COR-L47 (cell line): ENCODE measurements at places on chromosomes 7 and 10.

DNA sequence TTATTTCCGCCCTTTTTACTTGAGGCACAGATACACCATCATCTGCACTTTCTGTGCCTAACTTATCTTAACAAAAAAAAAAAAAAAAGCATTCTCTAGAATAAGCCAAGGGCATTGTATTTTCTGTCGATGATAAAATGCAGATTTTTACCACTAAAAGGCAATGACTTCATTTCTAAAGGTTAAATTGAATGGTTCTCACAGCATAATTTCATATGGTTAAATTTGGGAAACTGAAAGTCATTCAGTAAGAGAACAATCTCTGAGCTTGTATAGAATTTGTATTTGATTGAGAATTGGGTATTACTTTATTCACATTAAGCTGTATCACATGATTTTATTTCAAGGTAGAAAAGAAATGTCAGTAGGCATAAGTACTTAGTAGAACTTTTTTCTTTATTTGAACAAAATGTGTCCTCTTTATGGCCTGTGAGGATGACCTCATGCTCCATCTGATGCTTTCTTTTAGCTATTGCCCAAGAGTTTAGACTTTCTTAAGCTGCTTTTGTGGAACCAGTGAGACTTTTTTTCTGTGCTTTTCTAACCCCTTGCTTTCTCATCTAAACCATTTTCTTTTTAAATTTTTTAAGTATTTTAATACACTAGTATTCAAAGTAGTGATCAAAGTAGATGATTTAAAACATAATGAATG, 110.3 kb downstream of the LRRC4 start:
- no peak for DNase-seq

DNA sequence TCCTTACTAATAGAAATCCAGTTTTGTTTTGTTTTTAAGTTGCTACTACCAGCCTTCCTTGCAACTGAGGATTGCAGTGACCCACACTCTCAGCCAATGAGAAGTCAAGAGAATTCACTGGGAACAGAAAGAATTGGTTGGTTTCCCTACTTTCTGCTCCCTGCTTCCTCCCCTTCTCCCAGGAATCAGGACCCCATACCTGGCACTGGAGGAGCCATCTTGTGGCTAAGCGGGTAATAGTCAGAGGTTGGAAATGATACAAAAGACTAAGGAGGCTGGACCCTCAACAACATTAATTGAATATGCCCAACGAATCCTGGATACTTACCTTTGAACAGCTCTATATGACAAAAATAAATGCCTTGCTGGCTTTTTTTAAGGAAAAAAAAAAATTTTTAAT, 6.3 kb downstream of the TMEM176A start:
- no peak for DNase-seq

DNA sequence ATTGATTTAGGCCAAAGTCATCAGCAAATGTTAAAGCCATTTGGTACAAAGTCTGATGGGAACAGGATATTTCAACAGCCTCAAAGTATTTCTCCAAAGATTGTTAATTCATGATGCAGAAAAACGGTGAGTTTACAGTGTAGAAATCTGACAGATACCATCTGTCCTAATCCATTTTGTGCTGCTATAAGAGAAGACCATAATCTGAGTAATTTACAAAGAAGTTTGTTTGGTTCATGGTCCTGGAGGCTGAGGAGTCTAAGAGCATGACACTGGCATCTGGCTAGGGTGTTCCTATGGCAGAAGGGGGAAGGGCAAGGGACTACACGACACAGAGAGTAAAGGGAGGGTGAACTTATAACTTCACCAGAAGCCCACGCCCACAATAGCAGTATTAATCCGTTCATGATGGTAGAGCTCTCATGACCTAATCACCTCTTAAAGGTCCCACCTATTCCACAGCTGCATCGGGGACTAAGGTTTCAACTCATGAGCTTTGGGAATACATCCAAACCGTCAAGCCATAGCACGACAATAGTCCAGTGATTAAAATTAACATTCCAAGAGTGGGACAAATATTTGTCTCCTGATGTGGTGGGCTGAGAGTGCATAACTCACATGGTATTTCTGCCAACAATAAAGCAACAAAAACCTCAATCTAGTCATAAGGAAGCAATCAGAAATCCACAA, 298.6 kb upstream of the AKR1E2 start:
- no peak for DNase-seq

DNA sequence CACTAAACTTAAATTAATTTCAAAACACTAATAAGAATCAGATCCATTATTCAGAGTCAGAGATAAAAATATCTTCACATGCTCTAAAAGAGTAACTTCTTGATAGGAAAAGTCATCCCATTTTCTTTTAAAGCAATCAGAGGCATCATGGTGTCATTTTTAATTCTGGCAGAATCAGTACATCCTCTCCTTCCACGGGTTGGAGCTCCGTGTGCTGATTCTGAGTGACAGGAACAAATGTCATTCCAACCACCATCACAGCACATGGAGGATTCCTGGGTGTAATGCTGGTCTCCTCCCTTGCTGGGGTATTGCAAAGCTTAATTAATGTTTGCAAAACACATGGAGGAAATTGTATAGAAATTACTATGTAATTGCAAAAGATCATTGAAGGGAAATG, 114.5 kb upstream of the IMMP2L start:
- DNase-seq = no peak

GRCh38 chr10:84005403-84005802, 133.9 kb upstream of the GHITM start:
- DNase-seq = no peak

DNA sequence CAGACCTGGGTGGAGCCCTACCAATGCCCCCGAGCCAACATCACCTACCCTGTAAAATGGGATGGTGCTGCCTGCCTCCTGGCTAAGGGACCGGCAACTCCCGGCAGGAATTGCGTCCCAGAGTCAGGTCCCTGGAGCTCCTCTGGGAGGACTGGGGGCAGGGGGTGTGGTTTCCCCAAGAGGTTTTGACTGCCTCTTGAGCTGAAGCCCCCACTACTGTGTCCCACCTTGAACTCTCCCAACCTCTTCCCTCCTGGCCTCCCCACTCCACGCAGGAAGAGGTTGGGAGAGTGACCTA, 1.3 kb downstream of the SH2B2 start:
- no peak for DNase-seq

- DNase-seq = peak; percentile 28
These were observed 10.4 kb downstream of the JCAD start for GRCh38 chr10:30048768-30049517.

GRCh38 chr7:143882020-143882603, 19.9 kb downstream of the TCAF1 start:
- peak; percentile 23 for DNase-seq

DNA sequence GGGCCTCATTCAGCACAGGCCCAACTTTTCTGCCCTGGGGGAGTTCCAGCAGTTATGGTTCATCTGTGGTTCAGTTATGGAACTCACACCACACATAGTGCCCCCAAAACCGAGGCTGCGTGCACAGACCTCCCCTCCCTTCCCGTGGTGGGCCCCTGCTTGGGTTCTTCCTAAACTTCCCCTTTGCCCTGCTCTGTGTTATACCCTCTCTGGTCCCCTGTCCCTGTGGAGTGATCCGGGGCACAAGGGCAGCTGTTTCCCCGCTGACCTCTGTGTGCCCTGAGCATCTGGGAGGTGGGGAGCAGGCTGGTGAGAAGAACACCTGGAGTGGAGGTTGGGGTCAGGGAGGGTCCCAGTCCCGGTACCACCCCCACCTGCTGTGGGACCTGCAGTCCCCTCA, 39.4 kb downstream of the HTRA1 start:
- DNase-seq = no peak

GRCh38 chr7:141480953-141481352, 70.3 kb upstream of the AGK start:
- no peak for DNase-seq

- no peak for DNase-seq
These were observed 86.0 kb downstream of the ARID5B start for GRCh38 chr10:61987537-61987936.

GRCh38 chr7:84686373-84686772, 491.8 kb upstream of the SEMA3A start:
- DNase-seq = no peak

GRCh38 chr7:128831994-128832879, 2.0 kb downstream of the FLNC start:
- no peak for DNase-seq

GRCh38 chr7:28180364-28181147, at the start of gene JAZF1:
TSS of gene JAZF1 (minus strand) at chr7:28180795.
- peak; percentile 55 for DNase-seq

DNA sequence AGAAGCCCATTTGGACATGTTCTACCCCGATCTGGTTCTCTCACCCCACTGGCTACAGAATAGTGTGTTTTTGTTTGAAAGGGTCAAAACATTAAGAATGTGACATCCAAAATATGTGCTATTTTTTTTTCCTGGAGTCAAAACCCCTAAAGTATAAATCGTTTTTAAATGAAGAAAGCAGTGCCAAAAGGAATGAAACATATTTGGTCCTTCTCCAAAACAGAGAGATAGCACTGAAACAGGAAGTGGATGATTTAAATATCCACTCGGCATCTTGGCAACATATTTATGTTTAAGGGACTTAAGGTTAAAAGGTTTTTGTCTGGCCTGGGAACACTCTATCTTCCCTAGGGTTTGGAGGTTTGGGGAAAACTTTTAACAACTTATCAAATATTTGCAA, 32.3 kb downstream of the CALD1 start:
- no peak for DNase-seq

GRCh38 chr7:107069457-107069856, 25.0 kb downstream of the PRKAR2B start:
- DNase-seq = no peak

- peak; percentile 72 for DNase-seq
These were observed at the start of gene INA for GRCh38 chr10:103276896-103277712. TSS of gene INA (plus strand) at chr10:103277138. CDS start at chr10:103277212, 74 bp downstream.

- DNase-seq = no peak
These were observed 54.9 kb upstream of the DPYSL4 start for GRCh38 chr10:132131581-132132420.

- no peak for DNase-seq
These were observed 3.2 kb upstream of the OGDH start for GRCh38 chr7:44603193-44603592.

- no peak for DNase-seq
These were observed 665.4 kb downstream of the AUTS2 start for GRCh38 chr7:70263471-70264255.

DNA sequence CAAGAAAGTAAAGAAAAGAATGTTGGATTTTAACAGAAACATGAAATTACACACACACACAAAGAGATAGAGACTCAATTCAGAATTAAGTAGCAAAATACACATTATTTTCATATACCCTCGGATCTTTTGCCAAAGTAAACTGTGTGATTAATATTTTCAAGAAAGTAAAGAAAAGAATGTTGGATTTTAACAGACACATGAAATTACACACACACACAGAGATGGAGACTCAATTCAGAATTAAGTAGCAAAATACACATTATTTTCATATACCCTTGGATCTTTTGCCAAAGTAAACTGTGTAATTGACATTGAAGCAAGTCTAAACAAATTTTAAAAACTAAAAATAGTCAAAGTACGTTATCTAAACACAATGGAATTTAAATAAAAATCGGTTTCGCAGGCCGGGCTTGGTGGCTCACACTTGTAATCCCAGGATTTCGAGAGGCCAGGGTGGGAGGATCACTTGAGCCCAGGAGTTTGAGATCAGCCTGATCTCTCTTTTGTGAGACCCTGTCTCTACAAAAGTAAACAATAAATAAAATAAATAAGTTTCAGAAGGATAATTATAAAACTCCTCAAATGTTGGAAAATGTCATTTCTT, 337.3 kb upstream of the MAGI2 start:
- DNase-seq = peak; percentile 31

DNA sequence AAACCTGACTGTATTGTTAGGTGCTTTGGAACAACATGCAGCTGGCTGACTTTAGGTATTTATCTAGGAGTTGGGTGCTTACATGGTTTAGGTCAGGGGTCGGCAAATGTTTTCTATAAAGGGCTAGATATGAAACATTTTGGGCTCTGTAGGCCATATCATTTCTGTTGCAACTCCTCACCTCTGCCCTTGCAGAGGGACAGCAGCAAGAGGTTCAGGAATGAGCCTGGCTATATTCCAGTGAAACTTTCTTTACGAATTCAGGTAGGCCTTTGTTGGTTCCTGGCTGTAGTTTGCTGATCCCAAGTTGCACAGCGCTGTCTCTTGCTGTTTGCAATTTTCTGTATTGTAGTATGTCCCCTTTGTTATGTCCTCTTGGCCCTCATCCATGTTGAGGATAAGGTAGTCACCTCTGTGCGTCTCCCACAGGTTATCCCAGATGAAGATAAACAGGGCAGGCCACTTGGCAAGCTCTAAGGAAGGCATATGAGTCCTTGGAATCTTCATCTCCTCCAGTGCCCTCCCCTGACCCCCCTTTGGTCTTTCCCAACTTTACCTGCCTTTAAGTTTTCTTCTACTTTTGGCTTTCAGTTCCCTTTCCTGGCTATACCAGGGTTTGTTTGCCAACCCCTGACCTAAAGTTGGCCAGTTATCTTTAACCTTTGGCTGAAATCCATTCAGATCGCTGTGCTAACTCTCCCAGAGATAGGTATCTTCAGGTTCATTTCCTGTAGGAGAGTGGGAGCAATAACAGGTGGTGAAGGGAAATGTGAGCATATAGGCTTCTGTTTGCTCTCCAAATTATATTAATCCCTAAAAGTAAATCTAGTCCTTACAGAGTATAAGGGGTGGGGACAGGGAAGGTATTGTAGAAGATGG, 36.1 kb downstream of the SGPL1 start:
- DNase-seq = no peak

DNA sequence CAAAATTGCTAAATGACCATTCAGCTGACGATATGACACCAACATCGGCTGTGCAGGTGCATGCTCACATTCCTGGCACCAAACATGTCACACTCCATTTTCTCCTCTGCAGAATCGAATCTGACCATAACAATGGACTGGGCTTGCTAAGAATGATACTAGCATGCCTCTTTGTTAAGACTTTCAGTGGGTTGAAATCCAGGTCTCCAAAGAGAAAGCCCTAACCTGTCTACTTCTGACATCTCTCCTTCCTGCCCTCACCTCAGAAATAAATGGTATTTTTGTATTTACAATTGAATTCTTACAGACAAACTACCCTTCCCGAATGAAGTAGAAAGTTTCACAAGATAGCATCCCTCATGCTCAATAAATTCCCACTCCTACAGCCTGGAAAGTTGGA, 373.9 kb downstream of the KCNMA1 start:
- DNase-seq = no peak

DNA sequence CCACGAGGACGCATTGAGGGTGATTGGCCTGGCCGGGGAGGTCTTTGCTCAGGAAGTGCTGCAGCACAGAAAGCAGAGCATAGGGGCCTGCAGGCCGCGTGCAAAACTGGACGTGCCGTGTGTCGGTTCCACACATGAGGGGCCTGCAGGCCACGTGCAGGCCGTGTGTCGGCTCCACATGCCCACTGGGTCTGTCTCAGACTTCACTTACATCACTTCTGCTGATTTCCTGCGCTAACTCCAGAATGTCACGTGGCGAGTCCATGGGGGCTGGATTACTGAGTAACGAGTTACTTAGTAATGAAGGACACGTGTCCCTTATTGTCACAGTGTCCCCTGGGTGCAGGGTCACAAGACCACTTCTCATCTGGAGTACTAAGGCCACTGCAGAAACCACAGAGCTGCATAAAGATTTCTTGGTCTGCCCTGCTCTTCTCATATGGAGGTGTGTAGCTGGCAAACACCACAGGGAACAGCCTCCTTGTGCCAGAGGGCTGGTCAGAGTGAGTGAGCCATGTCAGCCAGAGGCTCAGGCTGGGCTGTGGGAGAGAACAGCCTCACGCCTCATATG, 60.8 kb downstream of the GDI2 start:
- DNase-seq = no peak
